ENCODE measurements at places on chromosomes 12 and 14. TPM values are rescaled to one million over a fixed set of nuclear protein-coding genes. Genes with fewer than 3 reads are reported as not detected.

DNA sequence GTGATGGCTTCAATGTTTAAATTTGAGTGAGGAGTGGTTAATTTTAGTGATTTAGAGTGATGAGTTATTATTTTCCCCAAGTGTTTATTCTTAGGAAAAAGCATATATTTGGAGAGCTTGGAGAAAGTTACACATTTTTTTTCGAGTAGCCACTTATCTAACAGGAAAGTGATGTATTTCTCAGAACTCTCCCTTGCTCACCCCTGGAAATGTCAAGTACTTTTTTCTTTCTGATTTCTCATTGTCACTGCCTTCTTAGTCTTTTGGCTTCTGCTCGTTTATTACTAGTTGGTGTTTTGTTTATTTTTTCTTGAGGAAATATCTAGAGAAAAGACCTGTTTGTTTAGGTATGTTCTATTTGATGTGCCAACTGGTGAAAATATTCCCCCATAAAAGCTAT is 58.8 kb downstream of the AEBP2 start:
- DNase-seq = no peak

- no peak for DNase-seq
Observed at GRCh38 chr12:21852251-21852650, 77.7 kb upstream of the KCNJ8 start.

GRCh38 chr12:76545486-76545885 is 14.1 kb downstream of the OSBPL8 start:
- DNase-seq = no peak

- no peak for DNase-seq
Observed at GRCh38 chr14:64369201-64369600, 19.0 kb upstream of the MTHFD1 start.

GRCh38 chr14:40576880-40577478 is 1029.7 kb upstream of the LRFN5 start:
- DNase-seq = no peak

- no peak for DNase-seq
Observed at GRCh38 chr14:31982642-31983041, 94.5 kb upstream of the ARHGAP5 start.

- no peak for DNase-seq
Observed at GRCh38 chr12:119828300-119828699, 48.8 kb downstream of the CIT start.

Gene LRRC10
- total RNA-seq = not detected

All from naive thymus-derived CD8-positive, alpha-beta T cell (primary cell).